ENCODE measurements at places on chromosomes 6 and 20.

- no peak for DNase-seq
Observed at GRCh38 chr20:59400708-59401107, 100.3 kb downstream of the EDN3 start.

- DNase-seq = no peak
Observed at GRCh38 chr6:31111712-31112111, 663 bp downstream of the C6orf15 start.

GRCh38 chr6:131756039-131756438 lies 45.2 kb upstream of the CTAGE9 start:
- DNase-seq = no peak

DNA sequence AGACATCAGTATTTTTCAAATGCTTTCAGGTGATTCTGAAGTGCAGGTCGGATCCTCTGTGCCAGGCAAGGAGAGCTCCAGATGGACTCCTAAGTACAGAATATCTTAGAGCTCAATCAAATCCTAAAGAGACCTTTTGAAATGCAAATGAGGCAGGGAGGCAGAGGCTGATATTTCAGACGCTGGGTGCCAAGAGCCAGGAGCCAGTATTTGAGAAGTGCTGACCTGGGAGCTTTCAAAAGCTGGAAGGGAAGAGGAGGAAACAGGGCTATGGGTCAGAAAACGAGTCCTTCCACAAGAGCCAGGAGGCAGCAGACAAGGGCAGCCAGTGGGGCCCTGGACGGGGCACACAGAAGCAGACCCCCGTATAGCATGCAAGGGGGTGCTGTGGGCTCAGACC lies 46.1 kb upstream of the DSN1 start:
- DNase-seq = no peak

DNA sequence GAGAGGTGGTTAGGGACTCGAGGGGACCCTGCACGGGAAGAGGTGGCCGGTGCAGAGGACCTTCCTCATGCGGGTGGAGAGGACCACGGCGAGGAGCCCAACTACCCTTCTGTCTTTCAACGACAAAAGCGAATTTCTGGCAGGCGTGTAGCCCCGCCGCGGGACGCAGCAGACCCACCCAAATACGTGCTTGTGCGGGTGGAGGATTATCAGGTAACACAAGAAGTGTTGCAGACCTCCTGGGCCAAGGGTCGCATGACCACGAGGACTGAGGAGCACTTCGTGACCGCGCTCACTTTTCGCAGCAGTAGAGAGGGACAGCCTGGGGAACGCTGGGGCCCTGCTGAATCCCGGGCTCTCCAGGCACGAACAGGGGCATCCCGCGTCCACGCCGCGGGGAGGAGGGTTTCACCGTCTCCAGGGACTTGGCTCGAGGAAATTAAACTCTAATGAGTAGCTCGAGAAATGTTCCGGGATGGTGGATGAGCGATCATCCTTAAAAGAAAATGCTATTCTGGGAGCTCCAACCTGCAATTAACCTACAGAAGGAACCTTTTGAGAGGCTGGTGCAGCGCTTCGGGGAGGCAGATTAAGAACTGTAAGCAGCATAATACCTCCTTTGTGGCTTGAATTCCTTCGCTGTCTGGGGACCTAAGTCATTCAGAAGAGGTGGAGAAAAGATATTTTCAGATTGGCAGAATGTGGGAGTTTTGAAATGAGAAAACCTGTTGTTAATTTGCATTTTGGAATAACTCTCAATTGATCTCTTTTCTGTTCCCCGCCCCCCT lies 804 bp downstream of the C6orf141 start:
- DNase-seq = no peak

DNA sequence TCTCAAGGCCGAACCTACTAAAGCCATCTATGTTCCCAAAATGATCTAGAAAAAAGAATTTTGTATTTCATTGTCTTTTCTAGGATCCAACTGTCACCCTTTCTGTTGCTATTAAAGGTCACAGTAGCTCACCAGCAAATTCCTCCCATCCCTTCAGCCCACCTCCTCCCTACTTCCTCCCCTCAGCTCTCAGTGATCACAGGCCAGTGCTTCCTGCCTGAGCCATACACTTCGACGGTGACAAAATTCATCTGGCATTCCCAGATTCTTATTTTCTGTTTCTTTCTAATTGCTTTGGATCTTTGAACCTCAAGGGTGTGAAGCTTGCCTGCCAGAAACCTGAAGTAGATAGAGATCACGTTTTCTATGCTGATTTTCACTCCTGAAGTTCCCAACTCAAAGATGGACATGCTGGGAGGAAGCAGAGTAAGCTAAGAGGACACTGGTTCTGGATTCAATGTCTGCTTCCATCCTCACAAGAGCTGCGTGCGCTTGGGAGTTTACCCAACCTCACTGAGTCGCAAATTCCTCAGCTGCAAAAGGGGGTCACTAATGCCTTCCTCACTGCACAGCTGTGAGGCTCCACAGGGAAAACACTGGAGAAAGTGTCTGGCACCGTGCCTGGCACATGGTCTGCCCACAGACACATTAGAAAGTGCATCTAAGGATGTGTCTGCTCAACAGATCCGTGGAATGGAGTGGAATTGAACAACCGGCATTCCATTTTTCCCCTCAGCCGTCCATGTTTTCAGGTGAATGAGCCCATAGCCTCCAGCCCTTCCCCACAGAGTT lies 34.5 kb downstream of the MDGA1 start:
- DNase-seq = no peak

- no peak for DNase-seq
Observed at GRCh38 chr6:87127737-87128136, 27.6 kb upstream of the ZNF292 start.
